ENCODE measurements at places on chromosomes 16 and 17.

GRCh38 chr17:55237841-55238178, 26.9 kb upstream of the HLF start:
- DNase-seq, result no peak

GRCh38 chr16:84726079-84726668, 26.4 kb downstream of the USP10 start:
- no peak for DNase-seq

DNA sequence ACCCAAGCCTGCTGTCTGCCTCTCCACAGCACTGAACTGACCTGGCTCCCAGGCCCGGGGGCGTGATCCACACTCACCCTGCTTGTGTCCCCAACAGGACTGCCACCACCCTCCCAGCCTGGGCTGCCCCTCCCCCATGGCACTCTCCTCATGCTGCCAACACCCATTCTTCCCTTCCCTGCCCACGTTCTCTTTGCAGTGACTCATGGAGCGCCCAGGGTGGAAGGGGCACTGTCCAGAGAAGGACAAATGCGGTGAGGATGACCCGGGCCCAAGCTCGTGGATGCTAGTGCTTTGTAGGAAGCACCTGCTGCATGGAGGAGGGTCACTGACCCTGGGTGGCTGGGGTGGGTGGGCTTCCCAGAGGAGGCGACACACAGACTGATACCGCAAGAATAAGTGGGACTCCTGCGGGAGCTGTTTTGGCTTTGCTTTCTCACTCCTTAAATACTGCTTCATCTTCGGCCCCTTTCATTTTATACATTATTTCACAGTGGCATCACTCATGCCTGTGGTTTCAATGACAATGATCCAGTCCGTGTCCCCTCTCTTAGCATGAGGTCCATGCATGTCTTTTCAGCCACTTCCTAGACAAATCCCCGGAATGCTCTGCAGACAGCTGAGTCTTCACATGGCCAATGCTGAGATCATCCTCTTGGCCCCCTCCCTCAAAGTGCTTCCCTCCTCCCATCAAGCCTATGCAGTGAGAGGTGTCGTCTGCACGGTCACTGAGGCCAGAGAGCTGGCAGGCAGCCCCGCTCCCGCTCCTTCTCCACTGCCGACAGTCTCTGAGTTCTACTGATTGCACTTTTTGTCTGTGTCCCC, 17.6 kb downstream of the CDK5R1 start:
- peak; percentile 12 for DNase-seq

- DNase-seq, result no peak
These were observed 5.8 kb downstream of the CBLN1 start for GRCh38 chr16:49275870-49276269.

All from AG04449 (cell line).